ENCODE measurements at places on chromosomes 6 and 20. TPM values are rescaled to one million over a fixed set of nuclear protein-coding genes. Genes with fewer than 3 reads are reported as not detected.

Gene PRDM13
- total RNA-seq: 0.15 TPM

DNA sequence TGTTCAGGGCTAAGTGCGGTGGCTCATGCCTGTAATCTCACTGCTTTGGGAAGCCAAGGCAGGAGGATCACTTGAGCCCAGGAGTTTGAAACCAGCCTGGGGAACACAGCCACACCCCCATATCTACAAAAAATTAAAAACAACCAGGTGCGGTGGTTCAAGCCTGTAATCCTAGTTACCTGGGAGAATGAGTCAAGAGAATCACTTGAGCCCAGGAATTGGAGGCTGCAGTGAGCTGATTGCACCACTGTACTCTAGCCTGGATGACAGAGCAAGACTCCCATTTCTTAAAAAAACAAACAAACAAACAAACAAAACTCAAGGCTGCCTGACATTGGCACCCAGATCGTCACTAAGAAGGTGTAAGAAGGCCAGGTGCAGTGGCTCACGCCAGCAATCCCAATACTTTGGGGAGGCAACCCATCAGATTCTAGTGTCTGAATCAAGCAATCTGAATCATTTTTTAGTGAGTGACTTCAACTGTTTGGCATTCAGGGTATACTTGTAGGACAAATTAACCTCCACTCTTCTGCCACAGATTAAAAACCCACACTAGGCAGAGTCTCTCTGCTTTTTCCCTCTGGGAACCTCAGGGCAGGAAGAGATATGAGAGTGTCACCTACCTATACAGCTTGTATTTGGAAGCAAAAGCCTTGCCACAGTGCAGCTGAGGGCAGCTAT, 6.1 kb downstream of the PLAGL2 start:
- no peak overlapping the region for H3K27ac ChIP-seq
- no peak for DNase-seq
- H3K4me1 ChIP-seq: no peaks in the 10 kb centered on the region
- no peaks in the 10 kb centered on the region for H3K27me3 ChIP-seq
- H3K4me3 ChIP-seq: no peak overlapping the region

DNA sequence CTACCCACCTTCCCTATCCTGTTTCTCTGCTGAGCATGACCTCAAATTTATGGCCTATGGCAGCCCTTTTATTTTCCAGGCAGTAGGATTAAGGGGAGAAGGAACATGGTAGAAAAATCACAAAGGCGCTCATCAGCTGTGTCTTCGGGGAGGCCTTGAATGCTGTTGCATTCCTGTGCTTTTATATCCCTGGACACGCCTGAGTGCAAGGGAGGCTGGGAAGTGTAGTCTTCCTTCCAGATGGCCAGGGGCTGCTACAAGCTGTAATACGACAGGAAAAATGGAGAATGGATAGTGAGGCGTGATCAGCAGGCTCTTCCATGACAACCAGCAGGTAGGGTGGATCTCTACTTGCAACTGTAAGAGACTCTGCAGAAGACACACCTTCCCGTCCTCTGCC, 210.9 kb upstream of the GGTLC1 start:
- H3K36me3 ChIP-seq: no peaks in the 10 kb centered on the region
- no peak overlapping the region for H3K27ac ChIP-seq
- H3K4me1 ChIP-seq: no peaks in the 10 kb centered on the region
- no peaks in the 10 kb centered on the region for H3K27me3 ChIP-seq

DNA sequence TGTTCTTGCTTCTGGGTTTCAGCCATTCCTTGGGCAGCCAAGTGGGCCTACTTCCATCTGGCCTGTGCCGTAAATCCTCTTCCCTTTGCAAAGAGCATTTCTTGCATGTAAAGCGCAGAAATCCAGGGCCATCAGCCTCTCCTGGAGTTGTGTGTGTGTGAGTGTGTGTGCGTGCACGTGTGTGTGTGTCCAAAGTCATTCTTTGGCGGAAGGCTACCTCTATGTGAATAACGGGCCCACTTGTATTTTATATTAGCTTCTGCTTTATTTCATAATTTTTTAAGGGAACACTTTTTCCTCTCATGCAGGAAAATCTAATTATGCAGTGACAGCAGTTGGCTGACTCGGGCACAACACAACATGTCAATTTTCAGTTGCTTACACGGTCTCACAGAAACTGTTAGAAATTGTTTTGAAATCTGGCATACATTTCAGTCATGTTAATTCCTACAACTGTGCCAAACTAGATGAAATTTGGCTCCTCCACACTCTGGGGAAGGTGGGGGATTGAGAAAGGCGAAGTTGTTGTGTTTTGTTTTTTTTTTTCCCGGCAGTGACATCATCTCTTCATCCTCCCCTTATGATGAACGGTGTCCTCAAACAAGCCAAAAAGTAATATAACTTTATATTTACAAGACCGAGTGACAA, 223.7 kb upstream of the TSHZ2 start:
- H3K4me1 ChIP-seq: no peaks in the 10 kb centered on the region
- DNase-seq: no peak
- no peaks in the 10 kb centered on the region for H3K27me3 ChIP-seq
- H3K4me3 ChIP-seq: no peak overlapping the region

Gene TMEM244
- not detected for total RNA-seq

DNA sequence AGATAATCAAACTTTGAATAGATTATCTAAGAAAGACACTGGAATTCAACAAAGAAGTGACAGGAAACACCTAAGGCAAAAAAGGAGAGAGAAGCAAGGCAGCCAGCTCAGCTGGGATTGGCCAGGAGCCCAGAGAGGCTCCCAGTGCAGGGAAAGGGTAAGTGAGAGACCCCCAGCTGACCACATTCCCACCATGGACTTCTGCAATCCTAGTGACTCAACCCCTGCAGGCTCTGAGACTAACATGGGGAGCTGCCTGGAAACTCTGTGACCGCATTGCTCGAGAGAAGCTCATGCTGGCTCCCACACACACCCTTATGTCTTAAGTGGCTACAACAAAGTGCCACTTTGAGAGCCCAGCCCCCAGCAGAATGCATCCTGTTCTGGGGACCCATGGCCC, 215.1 kb downstream of the PACRG start:
- no peak overlapping the region for H3K27ac ChIP-seq
- H3K4me1 ChIP-seq: no peaks in the 10 kb centered on the region
- H3K4me3 ChIP-seq: no peak overlapping the region
- H3K36me3 ChIP-seq: no peaks in the 10 kb centered on the region
- no peak for DNase-seq

- no peaks in the 10 kb centered on the region for H3K27me3 ChIP-seq
- no peaks in the 10 kb centered on the region for H3K4me1 ChIP-seq
- H3K27ac ChIP-seq: no peak overlapping the region
- H3K4me3 ChIP-seq: no peak overlapping the region
- DNase-seq: no peak
These were observed 3.4 kb downstream of the RSPH9 start for GRCh38 chr6:43648248-43648647.

Gene TMEM74B
- 4.9 TPM for total RNA-seq

DNA sequence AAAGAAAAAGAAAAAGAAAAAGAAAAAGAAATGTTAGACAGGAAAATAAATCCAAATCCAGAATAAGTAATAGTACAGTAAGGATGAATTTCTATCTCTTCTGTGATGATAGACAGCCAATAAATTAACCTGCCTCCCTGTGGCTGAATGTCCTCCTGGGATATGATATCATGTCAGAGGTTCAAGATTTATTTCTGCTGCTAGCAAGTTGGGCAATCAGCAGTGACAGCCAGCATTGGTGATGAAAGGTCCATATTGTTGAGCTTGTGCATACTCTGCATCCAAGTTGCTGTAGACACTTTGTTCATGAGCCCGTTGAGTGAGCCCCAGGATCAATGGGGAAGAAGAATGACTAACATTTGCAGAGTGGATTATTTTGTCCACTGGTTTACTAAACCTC, 44.9 kb upstream of the CEP85L start:
- no peaks in the 10 kb centered on the region for H3K27me3 ChIP-seq
- no peak overlapping the region for H3K4me3 ChIP-seq
- H3K27ac ChIP-seq: no peak overlapping the region
- DNase-seq: no peak
- no peaks in the 10 kb centered on the region for H3K4me1 ChIP-seq

Gene RPS10
- total RNA-seq: 2,330 TPM

Gene SLC32A1
- 0.24 TPM for total RNA-seq

Gene ARMC12
- total RNA-seq: 1.5 TPM

DNA sequence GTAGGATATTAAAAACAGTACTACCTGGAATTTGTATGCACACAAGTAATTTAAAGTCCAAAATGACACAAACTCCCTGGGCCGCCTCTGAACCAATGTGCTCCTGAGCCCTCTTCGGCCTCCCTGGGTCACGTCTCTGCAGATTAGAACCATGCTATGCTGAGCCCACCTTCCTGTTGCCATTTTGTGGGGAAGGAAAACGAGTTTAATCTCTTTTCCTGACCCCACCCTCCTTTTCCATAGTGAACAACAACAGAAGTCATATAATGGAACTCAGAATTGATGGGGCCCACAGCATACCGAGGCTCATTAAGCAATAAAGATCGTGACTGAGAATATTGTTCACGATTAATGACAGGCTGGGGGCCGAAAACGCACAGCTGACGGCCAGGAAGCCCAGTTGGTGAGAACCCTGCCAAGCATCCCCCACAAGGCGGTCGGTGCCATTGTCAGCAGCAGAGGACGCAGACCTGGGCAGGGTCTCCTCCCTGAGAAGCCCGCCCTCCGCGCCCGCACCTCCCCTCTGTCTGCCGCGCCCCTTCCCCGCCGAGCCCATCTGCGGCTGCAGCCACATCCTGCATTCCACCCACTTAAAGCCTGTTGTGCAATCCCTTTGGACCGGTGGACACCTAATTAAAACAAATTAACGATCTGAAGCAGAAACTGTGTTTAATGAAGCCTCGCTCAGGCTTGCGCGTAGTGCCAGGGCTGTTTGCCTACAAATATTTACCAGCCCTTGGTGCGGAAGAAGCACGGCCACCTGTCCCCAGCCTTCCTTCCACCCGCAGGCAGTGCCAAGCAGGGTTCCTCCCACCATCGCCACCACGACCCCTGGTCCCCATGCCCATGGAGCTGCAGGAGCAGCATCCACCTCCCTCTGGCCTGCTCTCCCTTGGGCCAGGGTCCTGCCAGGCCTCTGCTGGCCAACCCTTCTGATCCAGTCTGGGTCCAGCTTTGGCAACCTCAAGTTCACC, 68.1 kb downstream of the DLL1 start:
- no peak overlapping the region for H3K27ac ChIP-seq
- no peaks in the 10 kb centered on the region for H3K4me1 ChIP-seq
- H3K4me3 ChIP-seq: no peak overlapping the region
- no peaks in the 10 kb centered on the region for H3K36me3 ChIP-seq

GRCh38 chr20:62381842-62382241, 5.1 kb upstream of the RPS21 start:
- H3K27me3 ChIP-seq: no peaks in the 10 kb centered on the region
- H3K4me3 ChIP-seq: no peak overlapping the region
- DNase-seq: no peak
- peaks cover 11% of the 10 kb centered on the region for H3K36me3 ChIP-seq

Gene C20orf141
- not detected for total RNA-seq

Gene COL20A1
- 2.3 TPM for total RNA-seq

DNA sequence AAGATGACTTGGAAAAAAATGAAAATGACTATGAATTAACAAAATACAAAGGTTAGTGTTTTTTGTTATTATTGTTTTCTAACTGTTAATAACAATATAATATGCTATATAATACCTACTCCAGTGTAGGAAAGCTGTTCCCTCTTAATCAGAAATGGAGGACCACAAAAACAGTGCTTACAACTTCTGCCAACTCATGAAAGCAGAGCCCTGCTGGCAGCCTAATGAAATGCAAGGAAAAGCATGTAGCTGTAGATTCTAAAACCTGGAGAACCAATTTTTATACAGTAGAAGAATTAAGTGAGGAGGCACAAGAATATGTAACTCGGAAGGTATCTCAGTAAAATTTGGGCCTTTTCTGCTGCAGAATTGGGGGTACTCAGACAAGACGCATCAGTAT, 29.4 kb downstream of the PHIP start:
- no peaks in the 10 kb centered on the region for H3K27me3 ChIP-seq
- DNase-seq: peak; percentile 37
- H3K36me3 ChIP-seq: peaks cover 37% of the 10 kb centered on the region
- no peaks in the 10 kb centered on the region for H3K4me1 ChIP-seq

DNA sequence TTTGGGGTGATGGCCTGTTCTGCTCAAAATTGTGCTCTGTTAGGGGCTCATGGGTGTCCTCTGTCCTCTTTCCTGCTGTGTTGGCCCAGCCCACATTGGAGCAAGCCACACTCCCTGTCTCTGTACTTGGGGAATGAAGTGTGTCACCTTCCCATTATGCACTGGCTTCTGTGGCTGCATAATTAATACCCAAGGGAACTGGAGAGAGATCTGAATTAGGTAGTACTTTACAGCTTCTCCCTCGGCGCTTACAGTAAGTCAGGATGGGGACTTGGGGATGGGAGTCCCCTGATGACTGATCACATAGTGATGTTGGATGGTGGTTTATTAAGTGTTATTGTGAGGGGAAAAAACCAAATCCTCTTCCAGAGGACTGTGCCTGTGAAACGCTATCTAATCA, 116.6 kb downstream of the FOXO3 start:
- no peaks in the 10 kb centered on the region for H3K4me1 ChIP-seq
- H3K36me3 ChIP-seq: peaks cover 2% of the 10 kb centered on the region
- no peak overlapping the region for H3K27ac ChIP-seq
- H3K4me3 ChIP-seq: no peak overlapping the region
- DNase-seq: no peak
- no peaks in the 10 kb centered on the region for H3K27me3 ChIP-seq

DNA sequence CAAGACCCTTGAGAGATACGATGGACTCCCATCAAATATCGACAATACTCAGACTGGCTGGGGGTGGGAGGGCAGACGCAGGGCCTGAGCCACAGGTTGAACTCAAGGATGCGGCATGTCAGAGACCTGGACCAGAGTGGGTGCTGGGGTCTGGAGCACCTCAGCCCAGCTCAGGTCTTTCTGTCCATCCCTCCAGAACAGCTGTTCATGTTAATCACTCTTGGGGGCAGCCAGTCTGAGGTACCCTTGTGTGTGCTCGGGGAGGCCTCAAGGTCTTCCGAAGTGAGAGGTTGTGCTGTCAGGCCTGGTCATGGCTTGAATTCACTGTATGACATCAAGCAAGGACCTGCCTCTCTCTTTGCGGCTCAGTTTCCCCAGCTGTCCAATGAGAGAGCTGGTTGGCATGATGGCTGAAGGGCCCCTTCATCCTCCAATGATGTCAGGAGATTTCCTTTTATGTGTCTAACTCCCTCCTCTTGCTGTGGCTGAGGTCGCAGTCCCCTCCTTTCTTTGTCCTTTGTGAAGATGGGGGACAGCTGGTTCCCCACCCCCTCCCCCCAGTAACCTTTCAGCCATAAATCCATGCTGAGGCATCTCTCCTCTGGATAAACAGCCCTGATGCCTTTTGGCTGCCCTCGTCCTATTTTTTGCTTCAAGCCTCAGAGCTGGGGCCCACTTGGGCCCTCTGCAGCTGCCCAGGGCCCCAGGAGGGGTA, 15.3 kb downstream of the MYH7B start:
- H3K4me3 ChIP-seq: no peak overlapping the region
- no peaks in the 10 kb centered on the region for H3K4me1 ChIP-seq
- DNase-seq: no peak

Gene ACTL10
- total RNA-seq: 0.46 TPM

DNA sequence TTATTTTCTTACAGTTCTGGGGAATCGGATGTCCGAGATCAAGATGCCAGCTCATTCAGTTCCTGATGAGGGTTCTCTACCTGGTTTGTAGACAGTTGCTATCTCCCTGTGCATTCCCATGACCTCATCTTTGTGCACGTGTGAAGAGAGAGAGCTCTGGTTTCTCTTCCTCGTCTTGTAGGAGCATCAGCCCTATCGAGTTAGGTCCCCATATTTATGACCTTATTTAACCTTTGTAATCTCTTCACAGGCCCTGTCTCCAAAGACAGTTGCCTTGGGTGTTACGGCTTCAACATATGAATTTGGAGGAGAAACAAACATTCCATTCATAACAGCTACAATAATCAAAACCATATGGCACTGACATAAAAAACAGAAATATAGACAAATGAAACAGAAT, 455.3 kb downstream of the HACE1 start:
- no peak overlapping the region for H3K4me3 ChIP-seq
- no peaks in the 10 kb centered on the region for H3K4me1 ChIP-seq
- H3K27ac ChIP-seq: no peak overlapping the region
- H3K27me3 ChIP-seq: no peaks in the 10 kb centered on the region

Gene EMILIN3
- total RNA-seq: 6.7 TPM
